ENCODE measurements at places on chromosomes 13 and 19.
A peak's percentile ranks its signal among the peaks of the same experiment; 100 is the strongest.

GRCh38 chr13:94254737-94255136 is 224.7 kb downstream of the DCT start:
- DNase-seq: no peak

- DNase-seq: peak; percentile 99
Measured at GRCh38 chr19:16185123-16185767, at the start of gene FAM32A. Gene FAM32A (plus strand): TSS chr19:16185410. CDS start chr19:16185443, 33 bp downstream.

DNA sequence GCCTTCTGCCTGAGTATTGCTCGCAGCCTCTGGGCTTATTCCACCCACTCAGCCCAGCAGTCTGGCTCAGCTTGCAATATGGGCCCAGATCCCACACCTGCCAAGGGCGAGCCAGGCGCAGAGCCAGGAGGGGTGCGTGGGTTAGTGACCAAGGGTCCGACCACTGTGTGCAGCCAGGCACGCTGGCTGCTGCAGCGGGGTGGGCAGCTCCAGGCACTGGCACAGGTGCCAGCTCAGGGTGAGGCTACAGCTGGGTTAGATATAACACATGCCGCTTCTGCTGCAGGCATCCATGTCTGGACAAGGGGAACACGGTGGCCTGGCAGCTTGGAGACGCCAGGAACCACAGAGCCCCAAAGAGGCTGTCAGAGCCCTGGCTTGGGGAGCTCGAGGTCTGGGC is 12.6 kb upstream of the URAD start:
- DNase-seq: no peak

GRCh38 chr19:19459707-19460251 is 54.3 kb downstream of the GATAD2A start:
- peak; percentile 55 for DNase-seq

DNA sequence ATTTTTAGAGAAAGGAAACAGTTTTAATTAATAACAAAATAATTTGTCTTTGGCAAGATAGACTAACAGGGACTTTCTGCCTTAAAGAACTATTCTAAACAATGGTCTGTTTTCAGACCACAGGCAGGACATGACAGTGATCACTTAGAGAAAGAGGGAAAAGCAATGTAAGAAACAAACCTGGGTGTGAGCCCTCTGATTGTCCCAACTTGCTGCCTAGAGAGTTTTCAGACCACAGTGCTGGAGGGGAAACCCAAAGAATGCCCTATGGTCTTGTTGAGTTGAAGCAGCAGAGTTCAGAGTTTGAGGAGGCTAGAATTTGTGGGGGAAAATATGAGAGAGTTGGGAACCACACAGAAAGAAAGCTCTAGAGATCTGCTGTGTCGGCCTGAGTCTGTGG is 38.1 kb downstream of the DGKH start:
- no peak for DNase-seq

- DNase-seq: no peak
Measured at GRCh38 chr19:18130523-18131242, 22.3 kb upstream of the PIK3R2 start.

GRCh38 chr19:8001995-8002849 is 3.2 kb downstream of the ELAVL1 start:
- peak; percentile 59 for DNase-seq

DNA sequence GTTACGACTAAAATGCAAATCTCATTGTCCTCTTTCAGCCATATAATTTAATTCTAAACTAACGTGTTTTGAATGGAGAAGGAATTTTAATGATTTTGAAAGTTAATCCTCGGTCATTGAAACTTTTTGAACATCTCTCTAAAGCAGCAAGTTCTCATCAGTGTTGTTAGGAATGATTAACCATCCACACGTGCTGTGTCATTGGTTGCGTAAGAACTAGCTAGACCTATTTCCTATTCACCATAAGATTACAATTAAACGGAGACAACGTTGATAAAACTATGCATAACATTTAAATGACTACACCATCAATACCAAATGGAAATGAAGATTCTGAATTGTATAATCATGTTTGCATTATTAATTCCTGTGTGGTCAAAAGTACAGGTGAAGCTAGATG is 155.6 kb upstream of the IRS2 start:
- DNase-seq: no peak

DNA sequence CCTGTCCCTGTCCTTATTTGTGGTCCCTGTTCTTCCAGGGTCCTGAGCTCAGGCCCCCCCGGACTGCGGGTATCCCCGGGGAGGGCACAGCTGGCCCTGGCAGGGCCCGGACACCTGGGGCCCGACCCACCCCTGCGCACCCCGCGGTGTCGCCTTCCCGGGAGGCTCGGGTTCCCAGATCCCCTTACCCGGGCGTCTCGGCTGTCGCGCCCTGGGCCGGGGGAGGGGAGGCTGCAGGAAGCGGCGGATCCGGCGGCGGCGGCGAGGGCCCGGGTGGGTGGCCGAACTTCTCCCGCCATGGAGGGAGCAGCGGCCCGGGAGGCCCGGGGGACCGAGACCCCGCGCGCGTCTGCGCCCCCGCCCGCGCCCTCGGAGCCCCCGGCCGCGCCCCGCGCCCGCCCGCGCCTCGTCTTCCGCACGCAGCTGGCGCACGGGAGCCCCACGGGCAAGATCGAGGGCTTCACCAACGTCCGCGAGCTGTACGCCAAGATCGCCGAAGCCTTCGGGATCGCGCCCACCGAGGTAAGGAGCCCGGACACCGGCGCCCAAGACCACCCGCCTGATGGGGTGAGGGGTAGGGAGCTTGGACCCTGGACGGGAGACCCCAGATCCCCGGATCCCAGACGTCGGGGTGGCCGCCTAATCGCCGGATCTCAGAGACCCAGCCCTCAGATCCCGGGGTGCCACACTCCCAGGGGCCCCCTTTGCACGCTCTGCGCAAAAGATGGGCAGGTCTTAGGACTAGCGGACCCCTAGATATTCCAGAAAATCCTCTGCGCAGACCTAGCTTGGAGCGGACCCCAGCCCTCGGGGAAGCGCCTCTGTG is at the start of gene GIPC3:
TSS of gene GIPC3 (plus strand) at position 178 of the 826 bp plus-strand sequence. CDS start at position 298, 120 bp downstream.
- DNase-seq: no peak

DNA sequence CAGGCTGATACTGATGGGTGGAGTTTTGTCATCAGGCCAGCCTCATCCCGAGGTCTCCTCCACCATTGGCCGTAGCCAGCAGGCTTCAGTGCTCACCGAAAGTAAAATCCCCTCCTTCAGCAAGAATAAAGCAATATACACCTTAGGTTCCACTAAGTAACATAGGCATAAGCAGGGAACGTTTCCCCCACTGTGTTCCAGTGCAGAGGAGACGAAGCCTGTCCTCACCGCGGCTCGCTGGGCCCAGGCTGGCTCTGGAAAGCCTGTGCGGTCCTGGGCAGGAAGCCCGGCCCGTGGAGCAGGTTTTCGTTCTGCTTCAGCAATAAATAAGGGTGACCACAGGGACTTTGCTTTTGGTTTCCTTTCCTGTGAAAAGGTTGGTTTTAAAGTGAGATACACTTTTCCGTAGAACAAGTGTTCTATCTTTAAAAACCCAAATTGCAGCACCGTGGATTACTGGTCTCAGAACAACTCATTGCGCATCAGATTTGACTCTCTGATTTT is 16.3 kb upstream of the TEX29 start:
- no peak for DNase-seq

DNA sequence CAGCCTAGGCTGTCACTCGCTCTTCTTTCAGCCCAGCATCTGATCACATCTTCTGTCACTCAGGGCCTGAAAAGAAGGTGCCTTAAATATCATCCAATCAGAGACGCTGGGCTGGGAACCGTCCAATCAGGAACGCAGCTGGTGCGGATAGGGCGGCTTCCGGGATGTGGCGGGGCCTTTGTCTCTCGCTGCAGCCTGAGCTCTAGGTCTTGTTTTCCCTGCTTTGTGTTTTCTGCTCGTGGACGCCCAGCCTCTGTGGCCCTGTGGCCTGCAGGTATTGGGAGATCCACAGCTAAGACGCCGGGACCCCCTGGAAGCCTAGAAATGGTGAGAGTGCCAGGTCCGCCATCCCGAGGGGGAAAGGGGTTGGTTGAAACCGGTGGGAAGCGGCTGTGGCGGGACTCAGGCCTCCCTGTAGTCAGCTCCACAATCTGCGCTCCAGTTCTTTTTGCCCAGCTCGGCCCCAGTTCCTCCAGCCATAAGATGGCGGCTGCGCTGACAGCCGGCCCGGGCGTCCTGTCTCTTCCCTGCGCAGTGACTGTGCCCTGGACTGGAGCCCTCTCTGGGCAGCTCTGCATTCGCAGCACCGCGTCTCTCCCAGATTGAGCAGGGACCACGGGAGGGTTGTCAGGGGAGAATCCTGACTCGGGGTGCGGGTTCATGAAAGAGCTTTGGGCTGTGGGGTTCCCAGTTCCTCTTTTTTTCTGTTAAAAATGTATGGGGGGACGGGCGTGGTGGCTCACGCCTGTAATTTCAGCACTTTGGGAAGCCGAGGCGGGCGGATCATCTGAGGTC is at the start of gene ZNF85:
TSS of gene ZNF85 (plus strand) at position 175 of the 795 bp plus-strand sequence. CDS start at position 325, 150 bp downstream.
- DNase-seq: peak; percentile 74

DNA sequence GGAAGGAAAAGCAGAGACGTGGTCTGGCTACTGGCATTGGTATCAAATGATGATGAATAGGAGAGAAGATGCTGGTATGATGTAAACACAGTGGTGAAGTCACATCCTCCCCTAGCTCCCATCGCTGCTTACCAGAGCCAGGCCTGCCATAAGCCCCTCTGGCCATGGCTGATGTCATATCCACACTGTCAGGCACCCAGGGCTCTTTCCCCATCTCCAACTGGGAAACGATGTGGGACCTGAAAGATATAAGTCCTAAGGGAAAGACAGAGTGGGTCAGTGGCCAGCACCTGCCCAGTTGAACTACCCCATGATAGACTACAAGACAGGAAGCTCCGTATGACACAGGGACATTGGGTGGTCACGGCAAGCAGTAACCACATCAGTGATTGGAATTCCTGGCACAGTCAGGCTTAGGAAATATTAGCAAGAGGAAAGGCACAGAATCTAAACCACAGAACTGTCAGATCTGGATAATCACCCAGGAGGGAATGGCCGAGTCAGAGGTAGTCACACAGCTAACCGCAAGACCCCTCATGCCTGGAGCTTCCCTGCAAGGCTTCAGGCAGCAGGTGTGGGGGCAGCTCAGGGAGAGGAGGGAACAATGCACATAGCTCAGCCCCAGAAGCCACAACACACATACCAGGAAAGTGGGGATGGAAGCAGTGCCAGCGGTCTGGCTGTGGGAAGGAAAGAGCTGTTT is 3.8 kb downstream of the ZNF792 start:
- no peak for DNase-seq

DNA sequence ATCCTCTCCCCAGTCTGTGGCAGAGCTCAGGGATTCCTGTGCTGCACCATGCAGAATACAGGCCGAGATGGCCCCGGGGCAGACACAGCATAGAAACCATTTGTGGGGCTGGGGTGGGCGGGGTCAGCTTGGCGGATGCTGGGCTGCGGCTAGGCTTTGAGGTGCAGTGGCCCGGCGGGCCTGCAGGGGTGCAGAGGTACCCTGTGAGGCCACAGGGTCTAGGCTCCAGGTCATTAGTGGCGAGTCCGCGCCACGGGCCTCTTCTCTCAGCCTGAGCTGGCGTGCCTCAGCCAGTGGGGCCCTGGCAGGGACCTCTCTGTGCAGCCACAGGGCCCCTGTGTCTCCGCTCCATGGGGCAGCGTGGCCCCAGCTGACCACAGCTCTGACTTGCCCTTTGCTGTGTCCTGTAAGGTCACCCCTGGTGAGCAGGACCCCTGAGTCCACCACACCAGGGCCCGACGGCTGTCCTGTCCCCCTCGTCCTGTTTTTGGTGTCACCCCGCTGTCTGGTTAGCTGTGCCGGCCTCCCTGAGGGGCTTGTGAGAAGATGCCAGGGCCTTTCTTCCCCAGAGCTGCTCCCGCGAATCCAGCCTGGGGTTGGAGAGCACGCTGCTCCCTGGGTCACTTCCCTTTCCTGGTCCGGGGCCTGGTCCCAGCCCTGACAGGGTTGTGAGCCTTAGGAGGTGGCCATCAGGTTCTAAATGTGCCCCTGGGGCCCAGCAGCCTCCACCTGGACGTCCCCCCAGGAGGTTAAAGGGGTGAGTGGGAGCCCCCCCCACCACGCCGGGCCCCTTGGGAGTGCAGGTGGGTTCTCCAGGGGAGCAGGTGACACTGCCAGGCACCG is 12.1 kb downstream of the KDM4B start:
- no peak for DNase-seq

- DNase-seq: no peak
Measured at GRCh38 chr19:15265850-15266248, 33.6 kb upstream of the EPHX3 start.

- DNase-seq: no peak
Measured at GRCh38 chr19:45981350-45981749, 7.7 kb upstream of the NOVA2 start.

- DNase-seq: no peak
Measured at GRCh38 chr13:108276060-108276459, 6.5 kb downstream of the TNFSF13B start.

DNA sequence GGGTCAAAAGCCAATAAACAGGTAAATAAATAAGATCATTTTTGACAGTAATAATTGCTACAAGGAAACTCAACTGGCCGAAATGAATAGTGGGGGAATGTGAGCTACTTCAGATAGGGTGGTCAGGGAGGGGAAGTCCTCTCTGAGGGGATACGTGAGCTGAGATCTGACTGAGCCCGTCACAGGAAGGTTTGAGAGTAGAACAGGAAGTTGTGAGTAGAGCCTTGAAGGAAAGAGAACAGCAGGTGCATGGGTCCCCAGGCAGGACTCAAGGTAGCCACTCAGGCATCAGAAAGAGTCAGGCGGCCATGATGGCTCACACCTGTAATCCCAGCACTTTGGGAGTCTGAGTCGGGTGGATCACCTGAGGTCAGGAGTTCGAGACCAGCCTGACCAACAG is 6.3 kb downstream of the IRGQ start:
- DNase-seq: no peak

DNA sequence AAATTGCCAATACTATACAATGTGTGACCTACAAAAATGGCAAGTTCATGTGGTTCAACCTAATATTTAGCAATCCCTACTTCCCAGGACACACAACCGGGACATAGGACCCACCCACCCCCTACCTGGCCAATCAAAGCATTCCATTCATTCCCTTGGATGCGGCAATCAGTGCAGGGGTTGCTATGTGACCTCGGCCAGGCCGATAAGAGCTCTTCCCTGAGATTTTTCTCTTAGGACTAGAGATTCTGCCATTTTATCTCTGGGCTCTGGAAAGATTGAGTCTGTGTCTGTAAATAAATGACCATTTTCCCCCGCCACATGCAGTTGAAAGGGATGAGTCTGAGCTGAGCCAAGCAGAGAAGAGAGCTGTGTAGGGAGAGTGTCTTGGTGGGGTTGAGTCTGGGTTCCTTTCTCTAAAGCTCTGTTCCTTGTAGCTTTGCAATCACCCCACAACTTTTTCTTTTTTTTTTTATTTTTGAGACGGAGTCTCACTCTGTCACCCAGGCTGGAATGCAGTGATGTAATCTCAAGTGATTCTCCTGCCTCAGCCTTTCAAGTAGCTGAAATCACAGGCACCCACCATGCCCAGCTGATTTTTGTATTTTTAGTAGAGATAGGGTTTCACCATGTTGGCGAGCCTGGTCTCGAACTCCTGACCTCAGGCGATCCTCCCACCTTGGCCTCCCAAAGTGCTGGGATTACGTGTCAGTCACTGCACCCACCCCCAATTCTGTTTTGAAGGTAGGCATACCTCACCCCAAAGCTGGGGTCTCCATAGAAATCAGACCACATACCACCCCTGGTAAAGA is 7.4 kb downstream of the IFNL1 start:
- no peak for DNase-seq

Measured in activated T-helper 1 cell treated with Interleukin-2 at 50 U/mL for 16 hours (primary cell).